Activated CD4-positive, CD25-positive, alpha-beta regulatory T cell (primary cell): ENCODE measurements at places on chromosomes 1 and 21.
A peak's percentile ranks its signal among the peaks of the same experiment; 100 is the strongest.

DNA sequence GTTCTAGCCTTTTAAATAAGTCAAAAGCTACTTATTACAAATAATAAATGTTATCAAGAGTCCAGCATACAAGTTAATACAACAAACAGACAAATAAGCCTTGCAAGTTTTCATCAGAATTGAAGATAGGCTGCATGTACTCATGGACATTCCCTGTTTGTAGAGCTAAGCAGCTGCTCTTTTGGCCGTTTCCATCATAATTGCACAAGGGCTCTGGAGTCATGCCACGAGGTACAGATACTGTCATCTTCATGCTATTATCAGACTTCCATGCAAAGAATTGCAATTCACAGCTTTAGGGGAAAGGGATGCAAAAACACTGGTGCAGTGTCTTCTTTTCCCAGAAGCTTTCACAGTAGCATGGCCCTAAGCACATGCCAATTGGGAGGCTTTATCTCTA lies 52.8 kb upstream of the TBX15 start:
- no peak for DNase-seq

- DNase-seq: no peak
Measured at GRCh38 chr1:214466403-214467077, 84.9 kb downstream of the PTPN14 start.

GRCh38 chr1:119079881-119080280 lies 60.6 kb downstream of the WARS2 start:
- DNase-seq: no peak

GRCh38 chr1:150065184-150065871 lies 2.2 kb upstream of the VPS45 start:
- no peak for DNase-seq

- DNase-seq: no peak
Measured at GRCh38 chr1:15282810-15283474, 35.9 kb downstream of the FHAD1 start.

GRCh38 chr1:207362962-207363860 lies 41.7 kb downstream of the CD55 start:
- DNase-seq: no peak

GRCh38 chr1:3271866-3272265 lies 182.6 kb upstream of the ARHGEF16 start:
- DNase-seq: no peak

- DNase-seq: no peak
Measured at GRCh38 chr1:65323246-65323645, 13.9 kb downstream of the DNAJC6 start.

GRCh38 chr1:36225283-36225899 lies 1.1 kb downstream of the THRAP3 start:
- no peak for DNase-seq

DNA sequence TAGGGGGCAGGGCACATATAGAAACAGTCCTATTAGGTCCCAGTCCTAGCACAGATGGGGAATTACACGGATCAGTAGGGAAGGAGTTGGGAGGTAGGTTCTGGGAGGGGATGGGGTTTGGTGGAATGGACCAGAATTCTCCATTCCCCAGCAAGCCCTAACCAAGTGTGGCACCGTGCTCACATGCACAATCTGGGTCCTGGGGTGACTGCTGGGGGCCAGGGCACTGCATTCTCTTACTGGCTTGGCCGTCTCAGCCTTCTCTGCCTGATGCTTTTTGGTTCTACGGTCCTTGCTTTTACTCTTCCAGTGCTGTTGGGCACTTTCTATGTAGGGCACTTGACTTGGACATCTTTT lies 53.9 kb downstream of the NENF start:
- no peak for DNase-seq

- no peak for DNase-seq
Measured at GRCh38 chr21:35081861-35082260, 32.8 kb upstream of the RUNX1 start.

- no peak for DNase-seq
Measured at GRCh38 chr1:54246116-54246721, 46.3 kb downstream of the MRPL37 start.

DNA sequence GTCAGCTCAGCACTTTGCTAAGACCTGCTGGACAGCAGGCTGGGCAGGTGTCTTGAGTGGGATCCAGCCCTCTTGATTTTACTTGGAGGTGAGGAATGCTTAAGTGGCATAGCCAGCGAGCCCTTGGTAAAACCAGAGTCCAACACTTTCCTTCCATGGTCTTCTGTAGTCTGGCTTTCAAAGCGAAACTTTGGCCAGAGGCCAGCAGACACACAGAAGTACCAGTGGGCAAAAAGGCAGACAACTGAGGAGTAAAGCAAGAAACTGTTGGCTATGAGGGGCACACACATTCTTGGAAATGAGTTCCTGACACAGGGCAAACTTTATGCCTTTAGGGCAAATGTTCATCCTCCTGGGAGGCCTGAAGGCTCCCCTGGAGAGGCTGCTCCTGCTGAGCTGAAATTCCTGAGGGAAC lies 281.0 kb upstream of the POU3F1 start:
- DNase-seq: no peak

GRCh38 chr1:81231729-81232038 lies 569.0 kb upstream of the ADGRL2 start:
- no peak for DNase-seq

- DNase-seq: no peak
Measured at GRCh38 chr1:147504801-147505311, 36.4 kb upstream of the BCL9 start.

GRCh38 chr1:1187938-1188337 lies 14.3 kb downstream of the TTLL10 start:
- no peak for DNase-seq

GRCh38 chr21:33937146-33937545 lies 21.5 kb upstream of the ATP5PO start:
- no peak for DNase-seq

DNA sequence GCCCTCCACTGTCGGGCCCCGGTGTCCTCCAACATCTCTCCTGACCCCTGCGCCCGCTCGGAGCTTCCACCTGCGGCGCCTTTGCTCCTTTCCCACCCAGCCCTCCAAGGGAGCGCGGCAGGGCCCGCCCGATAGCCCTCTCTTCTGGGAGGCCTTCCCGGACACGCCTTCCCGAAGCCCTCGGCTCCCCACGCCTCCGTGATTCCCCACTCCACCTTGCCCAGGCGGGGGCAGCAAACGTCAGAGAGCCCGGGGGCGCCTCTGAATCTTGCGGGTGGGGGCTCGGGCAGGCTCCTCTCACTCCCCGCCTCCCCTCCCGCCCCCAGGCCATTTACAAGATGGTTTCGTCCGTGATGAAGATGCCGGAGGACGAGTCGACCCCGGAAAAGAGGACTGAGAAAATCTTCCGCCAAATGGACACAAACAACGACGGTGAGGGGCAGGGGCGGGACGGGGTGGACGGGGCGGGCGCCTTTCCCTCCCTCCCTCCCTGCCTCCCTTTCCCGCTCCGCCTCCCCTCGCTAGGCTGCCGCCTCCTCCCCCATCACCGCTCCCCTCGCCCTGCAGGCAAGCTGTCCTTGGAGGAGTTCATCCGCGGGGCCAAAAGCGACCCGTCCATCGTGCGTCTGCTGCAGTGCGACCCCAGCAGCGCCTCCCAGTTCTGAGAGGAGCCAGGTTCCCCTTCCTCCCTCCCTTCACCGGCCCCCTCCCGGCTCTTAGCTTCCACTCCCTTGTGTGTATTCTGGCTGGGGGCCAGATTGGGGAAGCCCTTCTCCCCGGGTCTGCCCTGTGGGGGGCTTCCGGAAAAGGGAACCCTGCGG lies 7.1 kb downstream of the HPCA start:
- no peak for DNase-seq

- peak; percentile 19 for DNase-seq
Measured at GRCh38 chr1:160251687-160252526, 10.4 kb downstream of the DCAF8 start.

GRCh38 chr1:22140694-22141093 lies 2.2 kb downstream of the WNT4 start:
- DNase-seq: no peak

- DNase-seq: no peak
Measured at GRCh38 chr1:195899762-195900352, 708.4 kb downstream of the KCNT2 start.

- DNase-seq: no peak
Measured at GRCh38 chr1:206770531-206771337, at the start of gene IL19. Gene IL19, plus strand, starts transcription at chr1:206770773. Its CDS starts 65,890 bp downstream, at chr1:206836663.

DNA sequence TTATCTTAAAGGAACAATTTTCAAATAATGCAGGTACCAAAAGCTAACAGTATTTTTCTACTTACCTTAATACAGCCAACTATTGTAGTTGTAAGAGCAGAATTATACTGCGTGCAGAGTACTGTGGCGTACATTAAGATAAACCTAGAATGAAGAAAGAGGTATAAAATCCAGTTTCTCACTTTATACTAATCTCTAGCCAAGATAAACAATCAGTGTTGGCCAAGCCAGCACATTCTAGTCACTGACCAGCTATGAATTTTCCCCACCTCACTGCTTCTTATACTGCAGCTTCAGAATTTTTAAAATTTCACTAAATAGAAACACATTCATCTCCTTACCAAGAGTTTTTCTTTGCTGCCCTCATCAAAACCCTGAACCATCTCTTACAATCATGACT lies 33.6 kb downstream of the SLC35D1 start:
- DNase-seq: no peak

GRCh38 chr1:203058676-203058935 lies 27.2 kb downstream of the MYOG start:
- no peak for DNase-seq

GRCh38 chr1:28718586-28719331 lies 18.0 kb upstream of the YTHDF2 start:
- DNase-seq: no peak

DNA sequence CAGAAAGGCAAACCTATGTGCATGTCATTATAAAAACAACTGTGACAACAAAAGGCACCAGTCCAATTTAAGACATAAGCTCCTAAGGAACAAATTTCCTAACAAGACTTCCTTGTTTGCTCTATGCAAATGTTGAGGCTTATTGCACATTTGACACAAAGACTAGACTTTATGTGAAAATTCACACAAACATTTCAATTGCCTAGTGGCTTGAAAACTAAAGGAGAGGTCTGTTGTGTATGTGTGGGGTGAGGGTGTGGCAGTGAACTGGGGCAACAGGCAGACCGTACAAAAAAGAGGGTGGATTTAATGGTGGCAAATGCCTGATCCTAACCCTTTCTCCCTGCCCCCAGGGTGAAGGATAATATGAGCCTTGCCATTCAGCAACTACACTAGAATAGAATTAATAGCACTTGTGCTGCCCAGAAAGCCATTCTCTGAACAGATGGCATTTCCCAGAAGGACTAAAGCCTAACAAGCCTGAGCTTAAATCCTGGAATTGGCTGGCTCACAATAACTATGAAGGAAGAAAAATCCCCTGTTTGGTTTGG lies 73.9 kb downstream of the GLUL start:
- DNase-seq: no peak

DNA sequence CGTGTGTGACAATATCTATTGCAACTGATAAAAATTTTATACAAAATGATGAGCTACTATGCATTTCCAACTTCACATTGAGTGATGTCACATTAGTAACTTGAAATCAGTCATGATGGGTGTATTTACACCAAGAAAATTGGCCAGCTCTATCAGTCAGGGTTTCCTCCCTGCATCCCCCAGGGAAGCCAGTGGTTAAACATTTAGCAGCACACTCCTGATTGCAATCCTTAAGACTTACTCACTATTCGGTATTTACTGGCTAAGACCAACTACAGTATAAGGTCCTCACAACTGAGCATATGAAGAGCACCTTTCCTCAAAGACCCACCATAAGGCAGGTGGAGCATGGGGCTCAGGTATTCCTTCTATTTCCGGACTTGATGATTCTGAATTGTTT lies 41.3 kb upstream of the PTGFRN start:
- DNase-seq: no peak

DNA sequence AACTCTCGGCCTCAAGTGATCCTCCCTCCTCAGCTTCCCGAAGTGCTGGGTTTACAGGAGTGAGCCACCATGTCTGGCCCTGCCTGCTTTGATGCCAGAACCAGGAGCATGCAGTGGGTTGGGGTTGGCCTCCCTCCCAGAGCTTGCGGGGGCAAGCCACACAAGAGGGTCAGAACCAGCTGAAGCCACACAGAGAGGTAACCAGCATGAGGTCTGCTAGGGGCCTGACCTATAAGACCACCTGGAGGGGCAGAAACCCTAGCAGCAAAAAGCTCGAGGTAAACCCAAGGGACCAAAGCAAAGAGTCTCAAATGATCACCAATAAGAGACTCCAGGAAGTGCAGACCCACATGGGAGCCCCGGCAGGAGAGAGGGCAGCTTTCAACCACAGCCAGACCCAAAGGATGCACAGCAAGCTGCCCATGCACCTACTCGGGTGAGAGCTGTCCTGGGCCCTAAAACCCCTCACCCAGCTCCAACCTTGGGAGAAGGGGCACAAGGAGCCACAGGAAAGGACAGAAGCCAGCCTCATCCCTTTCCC lies 81.2 kb downstream of the TOMM20 start:
- DNase-seq: no peak

DNA sequence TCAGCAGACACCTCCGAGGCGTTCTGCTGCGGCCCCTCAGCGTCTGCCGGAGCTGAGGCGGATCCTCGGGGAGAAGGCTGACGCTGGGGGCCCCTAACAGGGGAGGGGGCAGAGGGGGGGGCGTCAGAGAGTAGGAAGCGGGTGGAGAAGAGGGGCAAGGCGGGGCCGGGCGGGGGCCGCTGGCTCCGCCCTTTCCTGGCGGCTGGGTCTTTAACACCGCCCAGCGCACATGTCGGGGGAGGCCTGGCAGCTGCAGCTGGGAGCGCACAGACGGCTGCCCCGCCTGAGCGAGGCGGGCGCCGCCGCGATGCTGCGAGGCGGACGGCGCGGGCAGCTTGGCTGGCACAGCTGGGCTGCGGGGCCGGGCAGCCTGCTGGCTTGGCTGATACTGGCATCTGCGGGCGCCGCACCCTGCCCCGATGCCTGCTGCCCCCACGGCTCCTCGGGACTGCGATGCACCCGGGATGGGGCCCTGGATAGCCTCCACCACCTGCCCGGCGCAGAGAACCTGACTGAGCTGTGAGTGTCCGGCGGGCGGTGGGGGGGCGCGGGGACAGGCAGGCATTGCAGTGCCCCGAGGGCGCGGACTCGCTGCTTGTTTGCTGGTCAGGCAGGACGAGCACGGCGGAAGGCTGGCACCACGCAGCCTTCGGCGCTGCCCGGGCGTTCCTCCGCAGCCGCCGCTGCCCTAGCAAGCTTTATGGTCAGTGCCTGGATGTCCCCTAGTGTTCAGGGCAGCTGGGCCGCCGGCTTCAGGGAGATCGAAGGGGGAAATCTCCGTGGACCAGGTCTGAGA lies at the start of gene NTRK1:
Gene NTRK1 (plus strand): TSS at position 238 of the 796 bp plus-strand sequence. CDS start 70 bp downstream, at position 308.
- no peak for DNase-seq

- DNase-seq: no peak
Measured at GRCh38 chr1:118998171-118998570, 10.0 kb upstream of the TBX15 start.

- no peak for DNase-seq
Measured at GRCh38 chr1:163071405-163072255, 2.5 kb downstream of the RGS4 start.

- no peak for DNase-seq
Measured at GRCh38 chr1:236604905-236605806, 840 bp upstream of the HEATR1 start.
